MCF 10A (cell line): ENCODE measurements at places on chromosomes 6 and 20. TPM values are rescaled to one million over a fixed set of nuclear protein-coding genes. Genes with fewer than 3 reads are reported as not detected.
A peak's percentile ranks its signal among the peaks of the same experiment; 100 is the strongest.

DNA sequence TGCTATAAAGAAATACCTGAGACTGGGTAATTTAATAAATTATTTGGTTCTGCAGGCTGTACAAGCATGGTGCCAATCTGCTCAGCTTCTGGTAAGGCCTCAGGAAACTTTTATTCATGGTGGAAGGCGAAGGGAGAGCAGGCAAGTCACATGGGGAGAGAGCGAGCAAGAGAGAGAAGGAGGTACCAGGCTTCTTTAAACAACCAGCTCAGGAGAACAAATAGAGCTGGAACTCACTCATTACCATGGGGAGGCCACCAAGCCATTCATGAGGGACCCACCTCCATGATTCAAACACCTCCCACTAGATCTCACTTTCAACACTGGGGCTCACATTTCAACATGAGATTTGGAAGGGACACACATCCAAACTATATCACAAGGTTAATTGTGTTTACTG, 44.9 kb upstream of the CRISP1 start:
- no peak for DNase-seq

- no peak for DNase-seq
Measured at GRCh38 chr6:15538106-15538505, 124.7 kb downstream of the DTNBP1 start.

DNA sequence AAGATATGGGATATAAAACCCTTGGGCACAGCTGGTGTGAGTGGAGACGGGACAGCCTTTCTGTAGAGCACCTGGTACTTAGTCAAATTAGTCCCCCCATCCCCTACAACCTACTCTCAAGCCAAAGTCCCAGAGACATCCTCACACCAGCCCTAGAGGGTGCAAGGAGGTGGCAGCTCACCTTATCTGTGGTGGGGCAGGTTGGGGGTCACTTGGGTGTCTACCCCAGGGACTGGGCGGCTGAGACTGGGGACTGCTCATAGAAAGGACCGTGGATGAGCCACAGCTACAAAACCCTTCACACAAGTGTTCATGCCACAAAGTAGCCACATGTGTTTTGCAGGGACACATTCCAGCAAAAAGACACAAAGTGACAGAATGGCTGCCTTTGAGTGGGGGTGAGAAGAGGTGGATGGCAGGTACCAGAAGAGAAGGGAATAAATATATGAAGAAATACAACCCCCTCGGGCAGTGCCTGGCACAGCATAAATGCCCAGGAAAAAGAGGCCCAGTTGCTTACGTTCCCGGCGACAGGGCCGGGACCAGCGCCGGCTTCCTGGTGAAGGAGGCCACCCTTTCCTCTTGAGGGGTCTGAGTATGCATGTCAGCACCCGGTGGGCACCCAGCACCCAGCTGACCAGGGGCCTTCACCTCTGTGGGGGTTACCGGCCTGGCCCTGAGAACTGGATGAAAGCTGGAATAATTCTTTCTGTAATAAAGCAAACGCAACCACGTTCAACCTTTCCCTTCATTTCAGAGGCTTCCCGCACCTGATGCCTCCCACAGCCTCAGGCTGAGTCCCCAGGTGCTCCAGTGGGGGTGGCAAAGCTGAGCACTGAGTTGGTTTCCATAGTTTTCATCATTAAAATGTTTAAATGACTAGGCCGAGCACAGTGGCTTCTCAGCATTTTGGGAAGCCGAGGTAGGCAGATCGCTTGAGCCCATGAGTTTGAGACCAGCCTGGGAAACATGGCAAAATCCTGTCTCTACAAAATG, 14.4 kb upstream of the CEBPB start:
- no peak for DNase-seq

DNA sequence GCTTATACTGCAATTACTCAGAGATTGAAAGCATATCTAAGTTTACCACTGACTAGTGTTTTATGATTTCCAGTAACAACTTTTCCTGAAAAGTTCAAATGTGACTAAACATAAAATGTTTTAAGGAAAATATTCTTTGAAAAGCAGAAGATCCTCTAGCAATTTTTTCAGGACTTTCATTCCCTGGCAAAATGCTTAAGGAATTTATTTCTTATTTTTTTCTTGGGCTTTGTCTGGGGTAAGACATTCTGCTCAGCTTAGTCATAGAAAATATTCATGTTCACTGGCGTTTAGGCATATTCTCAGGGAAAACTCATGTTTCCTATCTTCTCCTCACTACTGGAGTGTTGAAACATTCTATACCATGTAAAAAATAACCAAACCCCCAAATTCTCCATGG, 235.3 kb upstream of the CEP162 start:
- peak; percentile 18 for DNase-seq

OR12D3 gene
- not detected in 2 replicates for total RNA-seq

TMEM200A gene
- not detected in 2 replicates for total RNA-seq

- DNase-seq: peak; percentile 82
Measured at GRCh38 chr6:42661540-42662153, 60.8 kb downstream of the PRPH2 start.

DNA sequence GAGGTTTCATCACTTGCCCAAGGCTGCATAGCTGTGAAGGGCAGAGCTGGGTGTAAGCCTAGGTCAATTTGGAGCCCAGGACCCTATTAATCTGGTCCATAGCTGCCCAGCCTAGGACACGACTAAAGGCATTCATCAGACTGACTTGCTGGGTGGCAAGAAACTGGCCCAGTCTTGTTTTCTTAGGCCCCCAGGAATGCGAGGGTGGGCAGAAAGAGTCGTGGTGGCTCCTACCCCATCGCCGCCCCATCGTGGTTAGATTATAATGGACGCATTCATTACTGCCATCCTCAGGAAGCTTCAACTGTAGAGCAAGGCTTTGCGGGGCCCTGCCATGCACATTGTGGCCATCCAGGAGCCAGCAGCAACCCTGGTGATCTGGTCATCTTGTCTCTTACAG, 16.1 kb downstream of the DYNLRB1 start:
- no peak for DNase-seq

TCF21 gene
- total RNA-seq: not detected in 2 replicates

NRN1 gene
- not detected in 2 replicates for total RNA-seq

CNR1 gene
- 0.16 TPM in 1 of 2 replicates, not detected in the other for total RNA-seq

DOK5 gene
- not detected in 2 replicates for total RNA-seq

DNA sequence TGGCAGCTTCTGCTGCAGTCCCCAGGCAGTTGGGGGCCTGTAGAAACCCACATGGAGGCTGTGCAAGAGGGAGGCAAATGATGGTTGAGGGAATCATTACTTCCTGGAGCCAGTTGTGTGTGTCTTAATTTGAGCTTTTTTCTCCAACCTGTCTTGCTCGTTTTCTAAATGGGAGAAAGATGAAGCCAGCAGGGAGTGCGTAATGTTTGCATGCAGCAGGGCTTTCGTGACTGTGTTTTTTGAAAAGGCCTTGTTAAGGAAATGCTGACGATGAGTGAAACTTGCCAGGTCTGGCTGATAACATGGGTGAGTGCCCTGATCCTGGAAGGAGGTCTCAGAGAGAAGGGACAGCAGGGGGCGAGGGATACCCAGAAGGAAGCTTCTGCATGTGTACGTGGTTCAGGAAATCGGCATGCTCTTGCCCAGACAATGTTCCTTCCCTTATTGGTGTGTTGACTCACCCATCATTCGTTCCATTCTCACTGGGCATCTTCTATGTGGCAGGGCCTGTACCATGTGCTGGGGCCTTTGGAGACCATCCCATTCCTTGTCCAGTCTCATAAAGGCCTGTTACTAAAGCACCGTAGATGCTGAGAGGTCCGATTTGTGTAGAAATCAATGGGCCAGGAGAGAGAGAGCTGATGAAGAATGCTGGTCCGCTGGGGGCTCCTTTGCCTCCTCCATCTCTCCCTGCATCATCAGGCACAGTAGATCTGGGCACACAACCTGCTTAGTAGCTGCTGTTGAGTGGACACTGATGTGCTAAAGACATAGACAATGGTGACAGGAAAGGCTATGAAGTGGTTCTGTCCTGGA, 27.4 kb downstream of the GLP1R start:
- no peak for DNase-seq

PTK7 gene
- 42.6 and 48.4 TPM in 2 replicates for total RNA-seq

GRCh38 chr6:145863988-145864616, 49.5 kb upstream of the FBXO30 start:
- no peak for DNase-seq

SCRT2 gene
- total RNA-seq: not detected in 2 replicates

DNA sequence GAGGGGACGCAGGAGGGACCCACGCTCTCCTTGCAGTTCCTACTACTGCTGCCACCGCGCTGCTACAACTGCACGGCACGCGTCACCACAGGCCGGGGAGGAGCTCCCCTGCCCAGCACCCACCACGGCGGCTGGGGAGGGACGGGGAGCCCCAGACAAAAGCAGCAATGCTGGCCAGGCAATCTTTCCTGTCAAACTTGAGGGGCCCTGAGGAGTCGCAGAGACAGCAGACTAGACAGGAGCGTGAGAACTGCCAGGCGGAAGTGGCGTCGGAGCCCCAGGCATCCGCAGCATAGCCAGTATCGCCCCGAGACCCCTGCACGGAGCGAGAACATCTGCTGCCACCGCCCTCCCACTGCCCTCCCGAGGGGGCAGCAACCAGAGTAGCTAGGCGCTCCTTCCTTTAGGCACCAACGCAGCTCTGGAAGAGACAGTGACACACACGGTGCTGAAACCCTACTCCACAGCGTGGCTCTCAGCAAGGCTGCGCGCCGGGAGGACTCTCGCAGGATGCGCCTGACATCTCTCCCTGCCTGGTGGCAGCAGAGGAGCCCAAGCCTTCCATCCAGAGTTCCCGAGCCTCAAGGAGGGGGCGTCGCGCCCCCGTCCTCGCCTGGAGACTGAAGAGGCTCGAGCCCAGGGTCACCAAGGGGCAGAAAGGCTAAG, 2.2 kb downstream of the TAF4 start:
- DNase-seq: no peak

TSBP1 gene
- total RNA-seq: not detected in 2 replicates

DNA sequence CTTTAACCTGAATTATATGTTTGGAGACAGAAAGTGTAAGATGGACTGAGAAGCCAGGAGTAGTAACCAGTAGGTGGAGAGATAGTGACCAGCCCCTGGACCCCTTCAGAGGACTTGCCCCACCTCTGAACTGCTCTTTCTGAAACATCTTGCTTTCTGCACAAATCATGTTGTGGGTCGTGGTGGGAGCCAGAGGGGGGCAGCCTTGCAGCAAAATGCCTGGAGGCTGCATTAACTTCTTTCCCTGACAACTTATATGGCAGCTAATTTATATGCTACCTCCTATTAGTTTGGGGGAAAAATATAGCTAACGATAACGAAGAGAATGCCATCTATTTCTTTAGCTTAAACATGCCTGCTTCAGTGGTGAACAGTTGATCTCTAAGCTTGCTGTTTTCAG, 859.8 kb downstream of the MAFB start:
- no peak for DNase-seq

DNA sequence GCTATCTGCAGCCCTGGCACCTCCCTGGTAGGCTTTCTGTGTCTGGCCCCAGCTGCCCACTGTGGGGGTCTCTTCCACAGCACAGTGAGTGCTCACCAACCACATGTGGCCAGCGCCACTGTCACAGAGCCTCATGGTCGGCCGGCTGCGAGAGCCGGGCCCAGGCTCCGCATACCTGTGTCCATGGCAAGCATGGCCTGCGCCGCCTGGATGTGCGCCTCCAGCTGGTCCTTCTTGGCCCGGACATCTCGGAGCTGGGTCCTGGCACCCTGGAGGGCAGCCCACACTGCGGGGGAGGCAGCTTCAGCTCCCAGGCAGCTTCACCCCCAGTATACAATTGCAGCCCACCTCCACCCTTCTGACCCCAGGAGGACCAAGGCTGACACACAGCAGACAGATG, 13.0 kb downstream of the ADRM1 start:
- no peak for DNase-seq

- DNase-seq: no peak
Measured at GRCh38 chr6:90611543-90612312, 24.9 kb upstream of the MAP3K7 start.

GRCh38 chr20:35698298-35699126, 640 bp downstream of the NFS1 start:
- no peak for DNase-seq

VSX1 gene
- total RNA-seq: not detected in 2 replicates

DNA sequence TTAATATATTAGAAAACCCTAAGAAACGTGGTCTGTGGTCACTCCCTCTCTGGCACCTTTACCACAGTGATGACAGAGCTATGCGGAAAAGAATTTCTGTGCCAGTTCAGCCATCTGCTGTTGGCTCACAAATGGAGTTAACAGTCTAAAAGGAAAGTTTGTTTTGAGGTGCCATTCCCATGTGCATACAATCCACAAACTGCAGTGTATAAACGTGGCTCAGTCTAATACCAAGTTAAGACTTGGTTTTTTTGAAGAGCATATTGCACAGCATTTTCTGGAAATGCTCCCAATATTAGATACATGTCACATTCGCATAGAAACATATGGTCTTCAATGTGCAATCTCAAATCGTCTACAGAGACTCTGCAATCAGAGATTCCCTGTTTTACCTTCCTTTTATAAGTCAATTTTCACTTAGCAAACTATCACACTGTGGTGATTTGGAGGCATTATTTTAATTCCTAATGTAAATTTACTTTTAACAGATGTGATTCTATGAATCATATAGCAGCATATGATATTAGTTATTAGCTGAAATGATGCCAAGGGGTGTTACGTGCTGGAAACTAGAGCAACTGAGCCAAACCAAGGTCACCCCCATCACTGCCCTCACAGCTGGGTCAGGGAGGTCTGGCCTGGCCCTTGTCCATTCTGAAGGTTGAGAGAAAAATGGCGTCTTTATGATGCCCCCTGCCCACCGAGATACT, 383.5 kb downstream of the PRKN start:
- DNase-seq: peak; percentile 42

KHDC3L gene
- not detected in 2 replicates for total RNA-seq

DNA sequence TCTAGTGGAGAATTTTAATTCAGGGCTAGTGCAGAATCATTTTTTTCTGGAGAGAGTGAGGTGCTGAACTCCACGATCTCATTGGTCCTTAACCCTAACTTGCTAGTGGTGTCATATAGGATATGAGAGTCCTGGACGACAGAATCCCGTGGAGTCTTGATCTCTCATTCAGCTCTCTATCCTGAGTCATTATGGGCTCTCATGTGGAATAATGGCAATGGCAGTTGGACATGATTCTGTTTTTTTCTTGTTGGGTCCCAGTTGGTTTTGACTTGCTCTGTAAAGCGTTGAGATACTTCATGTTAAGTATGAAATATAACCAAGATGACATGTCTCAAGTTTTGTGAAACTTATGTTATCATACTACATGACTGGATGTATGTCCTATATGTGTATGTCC, 6.3 kb upstream of the RNF144B start:
- DNase-seq: no peak

DNA sequence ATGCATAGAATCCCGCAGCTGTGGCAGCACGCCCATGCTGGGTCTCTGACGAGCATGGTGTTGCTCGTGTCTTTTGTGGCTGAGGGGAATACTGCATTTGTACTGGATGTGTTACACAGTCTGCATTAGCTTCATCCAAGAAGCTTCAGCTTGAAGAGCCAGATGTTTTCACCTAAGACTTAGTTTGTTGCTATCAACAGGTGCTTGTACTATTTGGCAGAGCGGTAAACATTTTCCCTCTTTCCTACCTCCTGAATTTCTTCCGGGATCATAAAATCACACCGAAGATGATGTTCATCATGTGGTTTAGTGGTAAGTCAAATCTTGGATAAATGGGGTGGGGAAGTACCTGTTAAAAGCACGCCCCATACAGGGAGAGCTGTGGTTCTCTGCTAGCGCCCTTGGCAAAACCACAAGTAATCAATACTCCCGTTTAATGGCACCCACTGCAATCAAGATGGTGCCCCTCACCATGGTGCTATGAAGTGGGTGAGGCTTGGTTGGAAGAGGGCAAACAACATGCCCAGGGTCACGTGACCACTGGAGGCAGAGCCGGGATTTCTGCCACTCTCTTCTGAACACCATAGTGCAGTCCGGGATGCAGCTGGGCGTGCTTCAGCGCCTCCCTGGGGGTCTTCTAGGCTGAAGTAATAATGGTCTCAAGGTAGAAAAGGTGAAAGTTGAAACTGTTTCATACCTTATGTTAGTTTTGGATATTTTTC, 34.4 kb downstream of the SPATA2 start:
- DNase-seq: no peak

BCKDHB gene
- 14.5 and 17.7 TPM in 2 replicates for total RNA-seq
